Stimulated activated CD4-positive, alpha-beta T cell treated with anti-CD3 and anti-CD28 coated beads, Interleukin-12 subunit alpha, Interleukin-12 subunit beta, amount 100 ng/mL, for 24 hours (primary cell): ENCODE measurements at places on chromosomes 7 and 10.

DNA sequence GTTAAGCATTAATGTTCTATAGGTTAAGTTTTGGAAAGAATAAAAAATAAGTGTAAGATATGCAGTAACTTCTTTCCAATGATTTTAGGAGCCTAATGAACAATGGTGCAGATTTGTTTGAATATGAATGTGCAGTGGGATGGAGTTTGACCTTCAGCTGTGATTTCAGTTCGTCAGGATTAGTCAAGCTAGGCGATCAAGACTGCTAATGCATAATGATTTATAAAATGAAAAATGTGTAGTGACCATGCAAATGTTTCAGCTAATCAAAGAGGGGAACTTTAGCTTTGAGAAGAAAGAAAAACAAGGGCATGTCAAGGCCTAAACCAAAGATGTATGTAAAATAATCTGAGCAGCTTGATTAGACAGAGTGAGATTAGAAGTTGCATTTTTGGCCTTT is 208.5 kb downstream of the FOXP2 start:
- no peak for DNase-seq

- no peak for DNase-seq
Observed at GRCh38 chr10:113474752-113475151, 78.1 kb upstream of the HABP2 start.

GRCh38 chr7:156059369-156059768 is 247.1 kb upstream of the SHH start:
- DNase-seq = no peak

DNA sequence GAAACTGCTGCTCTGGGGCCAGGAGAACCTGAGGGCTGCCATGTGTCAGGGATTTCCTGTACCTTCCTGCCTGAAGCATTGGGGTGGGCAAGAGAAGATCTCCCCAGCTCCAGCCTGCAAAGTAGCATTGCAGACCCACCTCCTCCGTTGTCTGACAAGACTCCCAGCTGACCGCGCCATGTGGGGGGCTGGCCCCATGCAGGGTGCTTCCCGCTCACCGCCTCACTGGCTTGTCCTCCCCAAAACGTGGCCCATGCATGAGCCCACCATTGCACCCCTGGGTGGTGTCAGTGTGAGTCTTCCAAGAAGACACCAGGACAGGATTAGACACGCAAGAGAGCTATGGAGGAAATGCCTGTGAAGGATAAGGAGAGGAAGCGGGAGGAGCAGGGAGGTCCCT is 68.3 kb downstream of the ABRAXAS2 start:
- DNase-seq = no peak

DNA sequence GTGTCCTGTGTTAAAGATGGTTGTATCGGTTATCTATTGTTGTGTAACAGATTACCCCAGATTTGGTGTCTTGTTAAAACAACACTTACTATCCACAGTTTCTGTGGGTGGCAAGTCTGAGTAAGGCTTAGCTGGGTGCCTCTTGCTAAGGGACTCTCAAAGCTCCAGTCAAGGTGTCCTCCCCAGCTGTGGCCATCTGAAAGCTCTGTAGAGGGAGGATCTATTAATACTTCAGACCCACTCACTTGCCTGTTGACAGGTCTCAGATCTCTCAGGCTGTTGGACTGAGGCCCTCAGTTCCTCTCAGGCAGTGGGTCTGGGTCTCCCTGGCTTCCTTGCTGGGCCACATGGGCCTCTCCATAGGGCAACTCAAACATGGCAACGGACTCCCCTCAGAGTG is 19.6 kb downstream of the ARID5B start:
- no peak for DNase-seq

- DNase-seq = no peak
Observed at GRCh38 chr10:66457629-66458028, 468.2 kb upstream of the LRRTM3 start.

GRCh38 chr7:156998988-156999957 is 11.2 kb downstream of the MNX1 start:
- no peak for DNase-seq

- no peak for DNase-seq
Observed at GRCh38 chr7:71750290-71750689, 618.3 kb downstream of the GALNT17 start.

- DNase-seq = no peak
Observed at GRCh38 chr10:30834651-30835050, 197.0 kb downstream of the ZNF438 start.

DNA sequence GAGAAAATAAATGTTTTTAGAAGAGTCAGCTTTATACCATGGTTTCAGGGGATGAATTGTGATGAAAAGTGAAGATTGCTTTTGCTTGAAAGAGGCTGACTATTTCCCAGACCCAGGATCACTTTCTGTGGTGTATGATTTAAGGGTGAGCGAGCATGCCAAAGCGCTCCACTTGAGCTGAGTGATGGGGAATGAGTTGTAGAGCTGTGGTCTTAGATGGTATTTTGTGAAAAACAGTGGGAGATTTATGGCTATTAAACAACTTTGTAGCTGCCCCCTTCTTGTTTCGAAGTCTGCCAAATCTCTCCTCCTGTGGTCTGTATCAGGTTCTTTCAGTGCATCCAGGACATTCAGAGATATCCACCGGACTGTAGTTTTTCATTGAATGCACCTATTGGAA is 888.2 kb downstream of the LRMDA start:
- no peak for DNase-seq

GRCh38 chr7:91731976-91732375 is 148.5 kb downstream of the MTERF1 start:
- no peak for DNase-seq

DNA sequence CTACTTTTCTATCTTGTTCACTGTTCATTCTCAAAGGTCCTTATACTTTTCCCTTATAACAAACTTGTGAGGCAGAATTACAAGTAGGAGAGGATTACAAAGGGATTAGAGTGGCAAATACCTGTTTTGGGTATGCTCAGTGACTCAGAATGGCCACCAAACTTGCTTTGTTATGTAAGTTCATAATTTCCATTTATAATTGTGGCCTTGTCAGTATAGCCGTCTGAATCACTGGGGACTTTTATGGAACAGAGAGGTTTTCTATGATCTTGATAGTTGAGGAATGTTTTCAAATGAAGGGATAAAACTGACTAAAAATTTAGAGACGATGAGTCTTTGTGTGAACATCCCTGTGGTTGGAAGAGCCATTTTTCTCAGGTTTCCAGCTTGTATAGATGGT is 116.2 kb downstream of the SND1 start:
- DNase-seq = no peak

DNA sequence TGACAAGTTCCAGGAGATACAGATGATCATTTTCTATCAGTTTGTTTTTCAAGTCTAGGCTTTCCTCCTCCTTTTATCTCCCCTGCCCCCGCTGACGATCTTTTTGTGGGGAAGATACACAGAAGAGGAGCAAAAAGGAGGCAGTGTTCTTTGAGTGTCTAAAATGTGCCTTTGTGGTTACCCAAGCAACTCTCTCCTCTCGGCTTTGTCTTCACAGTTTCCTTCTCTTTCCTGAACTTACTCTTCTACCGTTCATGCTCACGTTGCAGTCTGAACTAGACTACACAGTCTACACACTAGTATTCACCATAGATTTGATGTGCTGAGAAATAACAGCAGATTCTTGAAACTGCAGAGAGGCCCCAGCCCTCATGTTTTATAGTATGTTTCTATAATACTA is 23.6 kb downstream of the CEP41 start:
- DNase-seq = no peak

DNA sequence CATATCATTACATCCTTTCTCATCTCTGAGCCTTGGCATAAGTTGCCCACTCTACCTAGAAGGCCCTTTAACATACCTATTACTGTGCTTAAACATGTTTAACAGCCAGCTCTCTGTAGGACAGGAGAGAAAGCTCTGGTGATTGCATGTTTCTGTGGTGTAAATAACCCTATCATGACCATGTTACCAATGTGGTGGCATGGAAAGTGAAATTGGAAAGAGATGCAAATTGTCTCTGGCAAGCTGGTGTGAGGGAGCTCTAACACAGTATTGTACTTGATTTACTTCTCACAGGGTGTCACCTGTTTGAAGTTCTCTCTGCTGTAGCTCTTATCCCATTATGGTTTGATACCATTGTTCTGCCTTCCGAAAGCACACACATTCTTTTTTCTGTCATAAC is 231.8 kb upstream of the DKK1 start:
- no peak for DNase-seq

- no peak for DNase-seq
Observed at GRCh38 chr10:118805146-118805545, 50.4 kb upstream of the CACUL1 start.

DNA sequence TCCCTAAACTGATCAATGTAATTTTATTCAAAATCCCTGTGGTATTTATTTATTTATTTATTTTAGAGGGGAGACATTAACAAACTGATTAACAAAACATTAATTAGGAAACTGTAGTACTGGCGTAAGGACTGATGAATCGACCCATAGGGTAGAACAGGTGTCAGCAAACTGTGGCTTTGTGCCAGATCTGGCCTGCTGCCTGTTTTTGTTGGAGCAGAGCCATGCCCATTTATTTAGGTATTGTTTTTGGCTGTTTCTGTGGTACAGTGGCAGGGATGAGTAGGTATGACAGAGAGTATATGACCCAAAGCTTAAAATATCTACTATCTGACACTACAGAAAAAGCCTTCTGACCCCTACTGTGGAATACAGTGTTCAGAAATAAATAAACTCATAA is 332.5 kb upstream of the ETV1 start:
- no peak for DNase-seq

GRCh38 chr7:42960762-42961161 is 28.6 kb downstream of the MRPL32 start:
- DNase-seq = no peak

DNA sequence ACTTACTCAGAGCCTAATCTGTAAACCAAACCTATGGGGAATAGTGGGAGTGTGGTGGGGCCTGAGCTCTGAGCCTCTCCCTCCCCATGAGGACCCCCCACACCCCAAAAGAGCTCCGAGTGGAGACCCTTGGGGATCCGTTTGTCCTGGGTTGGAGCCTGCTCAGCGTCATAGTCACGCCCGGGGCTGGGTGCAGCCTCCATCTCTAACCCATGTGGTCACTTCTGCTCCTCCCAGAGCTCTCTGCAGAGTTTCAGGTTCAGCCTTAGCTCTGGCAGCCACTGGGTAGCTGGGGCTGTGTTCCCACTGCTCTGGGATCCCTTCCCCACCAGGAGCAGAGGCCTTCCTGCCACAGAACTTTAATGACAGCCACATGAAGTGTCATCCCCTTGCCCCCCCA is 25.9 kb downstream of the PFKFB3 start:
- DNase-seq = no peak

- DNase-seq = no peak
Observed at GRCh38 chr7:129827467-129827990, 125.2 kb downstream of the UBE2H start.

GRCh38 chr7:80210400-80210799 is 75.8 kb downstream of the GNAI1 start:
- no peak for DNase-seq

GRCh38 chr7:87144173-87144657 is 8.0 kb upstream of the DMTF1 start:
- DNase-seq = no peak

DNA sequence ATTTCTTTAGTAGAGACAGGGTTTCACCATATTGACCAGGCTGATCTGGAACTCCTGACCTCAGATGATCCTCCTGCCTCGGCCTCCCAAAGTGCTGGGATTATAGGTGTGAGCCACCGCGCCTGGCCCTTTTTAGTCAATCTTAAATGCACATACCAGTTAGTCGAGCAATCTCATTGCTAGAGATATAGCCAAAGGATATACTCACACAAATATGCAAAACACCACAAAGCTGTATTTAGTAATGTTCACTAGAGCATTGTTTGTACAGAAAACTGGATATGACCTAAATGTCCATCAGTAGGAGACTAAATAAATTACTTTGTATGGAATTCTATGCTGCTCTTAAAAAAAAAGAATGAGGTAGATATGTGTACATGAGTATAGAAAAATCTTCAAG is 24.5 kb upstream of the IL6 start:
- DNase-seq = no peak

DNA sequence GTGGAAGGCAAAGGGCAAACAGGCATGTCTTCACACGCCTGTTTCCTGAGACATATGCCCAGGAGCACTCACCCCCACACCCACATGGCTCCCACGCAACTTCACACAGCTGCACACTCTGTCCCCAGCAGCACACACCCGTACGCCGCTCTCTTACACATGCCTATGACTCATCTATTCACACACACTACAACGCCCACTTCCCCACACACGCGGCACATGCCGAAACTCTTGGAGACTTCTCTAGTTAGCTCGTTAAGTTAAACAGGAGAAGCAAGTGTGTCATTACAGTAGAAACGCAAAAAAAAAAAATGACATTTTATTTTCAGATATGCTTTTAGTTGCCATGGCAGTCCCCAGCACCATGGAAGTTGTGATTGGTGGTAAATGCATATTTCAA is 6.7 kb downstream of the CALN1 start:
- no peak for DNase-seq

DNA sequence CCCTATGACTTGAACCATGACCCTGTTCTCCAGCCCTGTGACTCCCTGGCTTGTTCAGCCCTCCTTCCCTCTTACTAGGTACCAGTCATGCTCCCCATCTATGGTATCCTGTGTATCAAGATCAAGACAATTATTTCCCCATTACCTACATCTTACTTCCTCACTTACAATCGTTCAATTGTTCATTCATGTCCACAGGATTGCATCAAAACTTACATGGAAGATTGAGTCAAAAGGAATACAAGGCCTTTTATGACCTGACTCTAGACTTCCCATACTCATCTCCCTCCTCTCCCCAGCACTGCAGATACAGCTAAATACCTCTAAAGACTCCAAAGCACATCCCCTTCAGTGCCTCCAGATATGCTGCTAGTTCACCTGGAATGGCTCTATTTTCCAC is 109.2 kb downstream of the CTTNBP2 start:
- DNase-seq = no peak
